ENCODE measurements at places on chromosomes 1 and 21.

DNA sequence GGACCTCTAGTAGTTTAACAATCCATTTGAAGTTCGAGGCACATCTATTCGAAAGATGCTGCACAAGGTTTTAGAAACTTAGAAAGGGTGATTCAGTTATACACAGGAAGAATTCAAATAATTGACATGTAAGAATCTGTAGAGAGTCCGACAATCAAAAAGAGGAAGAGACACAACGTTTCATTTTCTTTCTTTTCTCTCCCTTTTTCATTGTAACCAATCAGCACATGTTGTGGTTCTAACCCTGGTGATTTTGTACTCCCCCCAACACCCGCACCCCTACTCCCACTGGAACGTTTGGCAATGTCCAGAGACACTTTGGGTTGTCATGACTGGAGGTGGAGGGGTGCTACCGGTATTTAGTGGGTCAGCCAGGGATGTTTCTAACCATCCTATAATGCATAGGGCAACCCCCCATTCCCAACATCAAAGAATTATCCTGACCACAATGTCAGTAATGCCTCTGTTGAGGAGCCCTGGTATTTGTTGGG is 4.9 kb downstream of the TGFB2 start:
- no peak for DNase-seq

DNA sequence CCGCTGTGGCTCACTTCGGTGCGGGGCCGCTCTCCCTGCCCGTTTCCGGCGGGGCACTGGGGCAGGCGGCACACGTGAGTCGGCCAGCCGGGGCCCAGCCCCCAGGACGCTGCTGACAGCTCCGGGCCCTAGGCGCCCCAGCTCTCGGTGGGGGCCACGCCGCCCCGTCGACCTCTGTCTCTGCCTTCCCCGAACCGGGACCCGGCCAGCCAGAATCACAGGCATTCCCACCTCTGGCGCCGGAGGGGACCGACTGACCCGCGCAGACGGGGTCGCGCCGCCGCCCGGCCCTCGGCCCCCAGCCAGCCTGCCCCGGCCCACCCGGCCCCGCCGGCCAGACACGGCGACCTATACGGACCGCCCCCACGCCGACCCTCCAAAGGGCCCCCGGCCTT is 755 bp downstream of the SCMH1 start:
- DNase-seq: no peak

DNA sequence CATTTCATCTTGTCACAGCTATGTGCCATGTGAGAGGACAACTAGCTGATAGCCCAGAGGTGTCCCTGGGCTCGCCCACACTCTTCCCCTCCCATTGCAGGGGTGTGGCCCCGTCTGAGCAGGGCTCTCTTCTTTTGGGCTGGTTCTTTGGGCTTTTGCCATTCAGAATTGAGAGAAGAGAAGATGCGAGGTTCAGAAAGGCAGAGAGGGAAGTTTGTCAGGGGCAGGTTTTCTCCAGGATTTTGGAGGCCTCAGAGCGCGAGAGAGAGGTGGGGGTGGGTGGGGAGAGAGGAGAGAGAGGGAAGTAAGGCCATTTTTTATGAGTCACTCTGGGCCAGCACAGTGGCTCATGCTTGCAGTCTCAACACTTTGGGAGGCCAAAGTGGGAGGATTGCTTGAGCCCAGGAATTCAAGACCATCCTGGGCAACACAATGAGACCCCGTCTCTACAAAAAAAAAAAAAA is 5.2 kb downstream of the IFI6 start:
- no peak for DNase-seq

DNA sequence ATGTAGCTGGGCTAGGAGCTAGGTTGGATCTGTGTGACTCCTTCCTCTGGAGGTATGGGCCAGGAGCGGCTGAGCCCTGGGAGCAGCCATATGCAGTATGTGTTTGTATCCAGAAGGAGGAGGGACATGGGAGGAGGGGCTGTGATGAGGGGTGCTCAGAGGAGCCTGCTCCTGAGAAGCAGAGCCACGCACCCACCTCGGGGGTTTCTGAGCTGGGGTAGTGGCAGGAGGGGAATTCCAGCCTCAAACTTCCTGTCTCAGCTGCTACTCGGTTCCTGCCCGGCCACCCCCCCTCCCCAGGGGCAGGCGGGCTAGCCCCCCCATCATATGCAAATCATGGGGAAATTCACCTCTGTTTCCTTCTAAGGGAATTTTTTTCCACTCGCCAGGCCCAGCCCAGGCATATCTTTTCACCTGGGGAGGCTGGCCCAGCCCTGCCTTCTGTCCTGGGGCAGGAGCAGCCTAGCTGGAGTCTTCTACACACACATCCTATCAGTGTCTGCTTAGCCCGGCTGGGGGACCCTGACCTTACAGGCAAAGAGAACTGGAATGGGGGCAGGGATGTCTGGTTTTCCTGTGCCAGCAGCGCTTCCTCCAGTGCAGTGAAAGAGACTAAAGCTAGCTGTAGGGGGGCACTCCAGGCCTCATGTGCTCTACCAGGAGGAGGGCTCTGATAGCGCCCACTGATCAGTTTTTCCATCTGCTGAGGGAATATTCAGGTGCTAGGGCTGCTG is 3.0 kb downstream of the ZC3H12A start:
- no peak for DNase-seq

- no peak for DNase-seq
Measured at GRCh38 chr1:66206563-66207144, 327.3 kb upstream of the SGIP1 start.

DNA sequence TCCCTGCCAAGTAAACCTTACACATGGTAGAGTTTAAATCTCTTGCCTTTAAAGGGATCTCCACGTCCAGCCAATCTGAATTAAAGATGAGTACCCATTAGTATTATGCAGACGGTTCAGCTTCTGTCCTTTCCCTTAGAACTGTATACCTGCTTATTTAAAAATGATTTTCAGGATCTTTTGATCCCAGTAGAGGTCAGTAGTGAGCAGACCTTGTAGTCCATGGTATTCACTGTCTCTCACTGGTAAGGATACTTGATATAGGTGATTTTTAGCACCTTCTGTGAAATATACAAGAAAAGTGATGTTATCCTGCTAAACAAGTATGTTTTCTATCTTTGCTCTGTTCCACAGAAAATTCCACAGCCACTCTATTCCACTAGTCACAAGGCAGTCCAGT is 1211.6 kb upstream of the ADGRL4 start:
- DNase-seq: peak; percentile 25

DNA sequence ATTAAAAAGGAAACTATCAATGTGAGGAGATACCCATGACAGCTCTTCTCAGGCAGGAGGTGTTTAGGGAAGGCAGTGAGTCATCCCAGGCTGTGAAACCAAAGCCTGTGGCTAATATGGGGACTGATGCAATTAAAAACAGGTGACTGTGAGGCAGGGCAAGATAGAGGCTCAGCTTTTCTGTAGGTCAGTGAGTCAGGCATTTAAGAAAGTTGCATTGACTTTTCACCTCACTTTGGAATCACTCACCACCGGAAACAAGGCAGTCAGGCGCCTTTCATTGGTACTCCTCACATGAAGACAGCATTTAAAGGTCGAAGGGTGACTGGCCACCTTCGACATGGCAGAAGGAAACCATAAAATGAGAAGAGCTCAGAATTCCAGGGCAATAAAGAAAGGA is 54.5 kb downstream of the PAPPA2 start:
- no peak for DNase-seq

DNA sequence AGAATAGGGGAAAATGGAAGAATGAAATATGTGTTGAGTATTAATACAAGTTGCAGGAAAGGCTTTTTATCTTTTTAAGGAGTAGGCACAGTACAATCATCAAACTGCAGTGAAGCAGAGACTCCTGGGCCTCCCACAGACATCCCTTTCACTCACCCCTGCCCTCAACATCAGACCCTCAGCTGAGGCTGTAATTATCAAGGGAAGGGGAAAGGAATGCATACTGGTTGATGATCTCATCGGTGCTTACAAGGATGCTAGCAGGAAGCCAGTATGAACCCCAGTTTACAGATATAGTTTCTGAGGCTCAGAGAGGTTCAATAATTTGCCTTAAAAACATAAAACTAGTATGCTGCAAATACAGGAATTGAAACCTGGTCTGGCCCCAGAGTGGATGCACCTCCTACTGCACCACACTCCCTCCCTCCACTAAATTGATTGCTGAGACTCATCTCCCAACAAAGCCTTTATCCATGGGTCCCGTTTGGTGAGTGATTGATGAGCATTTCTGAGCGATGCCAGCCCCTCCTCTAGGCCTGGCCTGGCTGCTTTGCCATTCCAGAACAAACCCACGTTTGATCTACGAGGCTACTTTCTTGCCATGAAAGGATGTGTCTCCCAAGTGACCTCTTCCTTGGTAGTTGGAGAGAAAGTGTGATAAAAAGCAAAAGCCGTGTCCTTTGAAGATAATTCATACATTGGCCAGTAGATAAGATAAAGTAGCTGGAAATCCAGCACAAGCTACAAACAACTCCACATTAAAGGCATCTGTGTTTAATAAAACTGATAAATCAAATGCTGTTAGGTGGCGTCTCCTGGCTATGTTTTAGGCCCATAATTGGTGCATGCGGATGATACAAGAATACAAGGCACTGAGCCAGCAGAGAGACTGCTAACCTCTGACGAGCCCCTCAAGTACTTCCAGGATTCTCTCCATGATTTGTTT is 233.9 kb upstream of the CAMK1G start:
- no peak for DNase-seq

- DNase-seq: no peak
Measured at GRCh38 chr1:15279576-15280230, 32.7 kb downstream of the FHAD1 start.

DNA sequence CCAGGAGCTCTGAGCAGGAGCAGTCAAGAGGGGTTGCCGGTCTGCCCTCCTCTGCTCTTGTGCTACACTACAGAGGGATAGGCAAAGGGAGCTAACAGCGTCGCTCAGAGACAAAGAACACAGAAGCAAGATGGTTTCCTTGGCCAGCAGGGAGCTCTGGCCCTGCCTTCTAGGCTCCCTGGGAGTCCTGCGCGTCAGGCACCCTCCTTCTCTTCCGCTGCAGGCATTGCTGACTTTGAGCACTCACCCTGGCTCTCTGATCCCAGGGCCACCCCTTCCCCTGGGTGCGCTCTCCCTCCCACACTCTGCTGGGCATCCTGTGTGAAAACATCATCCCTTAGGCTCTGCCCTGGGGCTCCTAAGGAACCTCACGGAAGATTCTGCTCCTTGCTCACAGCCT is 489 bp downstream of the TNNI1 start:
- no peak for DNase-seq

DNA sequence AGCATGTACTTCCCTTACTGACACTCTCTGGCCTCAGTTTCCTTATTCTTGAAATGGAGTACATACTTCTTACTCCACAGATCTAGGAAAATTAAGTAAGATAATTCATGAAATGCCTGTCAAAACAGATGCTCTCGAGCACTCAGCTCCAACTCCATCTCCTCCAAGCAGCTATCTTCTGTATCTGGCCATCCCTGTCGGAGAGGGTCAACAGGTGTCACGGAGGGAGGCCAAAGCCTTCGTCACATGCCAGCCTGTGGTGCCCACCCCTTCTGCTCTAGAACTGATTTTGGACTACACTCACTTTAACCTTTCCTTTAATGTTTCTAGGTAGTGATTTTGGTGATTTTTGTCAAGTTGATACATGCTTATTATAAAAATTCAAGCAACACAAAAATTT is 18.8 kb upstream of the PKP1 start:
- no peak for DNase-seq

DNA sequence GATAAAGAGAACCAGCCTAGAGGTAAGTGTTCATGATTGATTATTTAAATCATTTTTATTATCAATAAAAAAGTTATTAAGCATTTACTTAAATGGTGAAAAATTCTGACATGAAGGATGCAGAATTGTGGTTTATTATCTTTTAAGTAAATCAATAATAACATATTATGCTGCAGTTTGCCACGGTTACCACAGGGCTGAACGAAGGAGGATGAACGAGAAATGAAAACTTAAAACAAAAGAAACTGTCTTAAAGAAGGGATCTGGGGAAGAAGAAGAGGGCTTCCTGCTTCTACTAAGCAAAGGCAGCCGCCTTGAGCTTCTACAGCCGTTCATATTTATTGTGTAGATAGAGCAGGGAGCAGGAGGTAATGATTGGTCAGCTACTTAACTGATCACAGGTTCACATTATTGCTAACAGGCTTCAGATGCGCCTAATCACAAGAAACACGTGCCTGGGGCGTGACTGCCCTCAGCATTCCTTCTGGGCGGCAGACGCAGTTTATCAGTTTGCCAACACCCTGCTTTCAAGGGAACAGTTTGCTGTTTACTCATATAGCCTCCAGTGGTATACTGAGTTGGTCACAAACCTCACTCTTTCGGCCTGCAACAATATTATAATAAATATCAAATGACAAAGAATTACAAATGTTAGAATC is 5.8 kb upstream of the FNBP1L start:
- no peak for DNase-seq

DNA sequence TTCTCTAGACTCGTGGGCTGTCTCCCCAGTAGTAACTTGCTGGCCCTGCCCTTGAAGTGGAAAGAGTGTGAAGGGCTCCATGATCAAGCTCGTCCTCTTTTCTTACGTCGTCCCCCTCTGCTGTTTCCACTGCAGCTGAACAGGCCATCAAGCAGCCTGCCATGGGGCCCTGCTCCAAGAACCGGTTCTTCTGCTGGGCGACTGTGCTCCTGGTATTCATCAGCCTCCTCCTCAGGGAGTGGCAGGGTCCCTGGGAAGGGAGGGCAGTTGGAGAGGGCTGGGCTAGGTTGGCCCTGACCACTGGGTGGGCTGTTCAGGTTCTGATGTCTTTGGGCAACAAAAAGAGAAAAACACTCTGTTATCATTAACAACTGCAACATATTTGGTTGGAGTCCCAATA is 151.5 kb downstream of the FCRL5 start:
- no peak for DNase-seq

DNA sequence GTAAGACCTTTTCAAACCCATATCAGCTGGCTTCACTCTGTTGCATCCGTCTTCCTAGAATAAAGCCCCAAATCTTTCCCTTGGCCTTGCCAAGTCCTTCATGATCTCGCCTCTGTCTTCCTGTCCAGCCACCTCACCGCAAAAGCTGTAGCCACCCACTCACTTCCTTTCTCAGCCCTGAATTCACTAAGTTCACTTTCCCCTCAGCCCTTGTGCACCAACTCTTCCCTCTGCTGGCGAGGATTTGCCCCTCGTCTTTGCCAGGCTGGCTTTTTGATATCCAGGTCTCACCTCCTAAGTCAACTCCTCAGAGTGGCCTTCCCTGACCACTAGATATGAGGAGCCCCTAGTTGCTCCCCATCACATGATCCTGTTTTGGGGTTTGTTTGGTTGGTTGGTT is 3.9 kb upstream of the COL16A1 start:
- peak; percentile 68 for DNase-seq

Data from stromal cell of bone marrow (primary cell).